Activated T-cell treated with anti-CD3 and anti-CD28 coated beads for 24 hours (primary cell): ENCODE measurements at places on chromosomes 16 and 17.

- no peak for DNase-seq
Observed at GRCh38 chr17:80962356-80963329, 29.0 kb upstream of the CHMP6 start.

DNA sequence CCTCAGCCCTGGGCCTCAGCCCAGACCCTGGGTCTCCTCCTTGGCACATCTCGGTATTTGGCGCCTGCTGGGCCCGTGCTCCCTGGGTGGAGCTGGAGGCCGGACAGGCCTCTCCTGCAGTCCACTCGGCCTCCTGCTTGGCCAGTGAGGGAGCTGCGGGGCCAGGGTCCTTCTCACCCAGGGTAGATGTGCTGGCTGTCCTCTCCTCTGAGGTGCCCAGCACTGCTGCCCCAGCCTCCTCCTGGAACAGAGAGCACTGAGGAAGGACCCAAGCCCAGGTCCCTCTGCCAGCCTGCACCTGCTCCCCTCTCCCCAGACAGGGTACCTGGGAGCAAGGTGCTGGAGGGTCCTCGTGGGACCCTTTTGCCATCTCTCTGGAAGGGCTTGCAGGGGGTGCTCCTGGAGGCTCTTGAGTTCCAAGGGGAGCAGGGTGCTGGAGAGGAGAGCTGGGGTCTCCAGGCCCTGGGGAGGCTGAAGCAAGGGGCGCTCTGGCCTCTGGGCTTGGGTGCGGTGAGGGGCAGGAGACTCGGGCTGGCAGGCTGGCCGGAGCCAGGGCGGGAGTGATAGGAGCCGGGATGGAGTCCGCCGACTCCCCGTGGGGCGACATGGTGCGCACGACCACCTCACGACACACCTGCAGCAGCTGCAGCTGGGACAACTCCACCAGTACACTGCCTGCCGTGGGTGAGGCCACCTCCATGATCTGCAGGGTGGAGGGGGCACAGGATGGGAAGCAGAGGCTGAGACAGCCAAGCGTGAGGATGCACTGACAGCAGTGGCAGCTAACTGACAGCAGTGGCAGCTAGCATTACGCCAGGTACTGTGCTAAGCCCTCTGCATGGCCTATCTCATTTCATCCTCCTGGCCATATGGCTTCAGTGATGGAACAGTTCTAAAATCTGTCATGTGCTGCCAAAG, 17.8 kb downstream of the TSPOAP1 start:
- no peak for DNase-seq

DNA sequence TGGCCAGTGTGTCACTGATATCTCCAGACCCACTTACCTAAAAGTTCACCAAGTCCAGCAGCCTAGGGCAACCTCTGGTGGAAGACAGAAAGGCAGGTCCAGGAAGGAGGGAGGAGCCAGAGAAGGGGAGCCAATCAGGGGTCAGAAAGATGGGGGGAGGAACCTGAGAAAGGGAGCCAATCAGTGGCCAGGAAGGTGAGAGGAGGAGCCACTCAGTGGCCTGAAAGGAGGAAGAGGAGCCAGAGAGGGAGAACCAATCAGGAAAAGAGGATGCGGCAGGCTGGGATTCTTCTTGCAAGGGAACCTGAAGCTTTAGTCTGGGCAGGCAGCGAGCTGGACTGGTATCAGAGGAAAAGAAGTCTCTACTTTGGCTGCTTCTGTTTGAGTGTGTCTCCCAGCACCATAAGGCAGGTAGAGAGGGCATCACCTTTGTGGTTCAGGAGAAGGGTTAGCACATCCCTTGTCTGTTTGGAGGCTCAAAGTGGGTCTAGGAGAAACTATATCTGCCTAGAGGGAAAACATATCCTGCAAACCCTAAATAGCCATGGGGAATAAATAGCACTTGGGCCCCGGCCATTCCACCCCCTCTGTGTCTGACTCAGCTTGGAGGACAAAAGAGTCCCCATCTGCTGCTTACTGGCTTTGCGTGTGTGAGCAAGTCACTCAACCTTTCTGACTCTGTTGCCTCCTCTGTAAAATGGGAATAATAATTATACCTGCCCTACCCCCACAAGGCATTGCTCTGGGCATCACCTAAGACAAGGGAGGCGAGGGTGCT, 43.4 kb upstream of the CRHR1 start:
- DNase-seq, result no peak

GRCh38 chr17:78544881-78545755, 32.1 kb downstream of the DNAH17 start:
- no peak for DNase-seq

DNA sequence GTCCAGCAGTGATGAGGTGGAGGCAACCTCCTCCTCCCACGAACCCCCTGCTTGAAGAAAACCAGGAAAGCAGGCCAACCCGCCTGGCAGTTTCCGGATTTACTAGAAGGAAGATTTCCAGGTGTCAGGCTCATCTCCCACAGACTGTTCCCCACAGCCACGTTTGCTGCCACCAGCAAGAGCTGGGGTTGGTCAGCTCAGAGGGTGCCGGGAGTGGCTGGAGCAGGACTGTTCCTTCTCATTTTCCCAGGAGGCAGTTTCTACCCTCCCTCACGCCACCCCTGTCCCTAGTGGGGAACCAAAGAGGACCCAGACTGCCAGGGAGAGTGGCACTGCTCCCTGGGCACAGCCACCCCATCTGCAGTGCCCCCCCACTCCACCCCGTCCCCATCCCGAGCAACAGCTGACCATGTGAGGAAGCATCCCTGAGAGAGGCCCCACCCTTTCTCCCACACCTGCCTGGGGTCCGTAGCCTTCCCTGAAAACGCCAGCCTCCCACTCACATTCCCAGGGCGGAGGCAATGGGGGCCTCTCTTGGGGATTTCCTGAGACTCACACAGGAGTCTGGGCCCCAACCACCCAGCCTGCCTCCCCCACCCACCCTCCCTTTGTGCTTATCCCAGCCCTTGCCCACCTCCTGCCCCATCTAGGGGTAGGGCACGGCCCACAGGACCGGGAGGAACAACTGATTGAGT, 5.9 kb downstream of the KRT17 start:
- DNase-seq, result no peak

GRCh38 chr17:8154608-8155155, 2.5 kb upstream of the PER1 start:
- DNase-seq, result no peak

DNA sequence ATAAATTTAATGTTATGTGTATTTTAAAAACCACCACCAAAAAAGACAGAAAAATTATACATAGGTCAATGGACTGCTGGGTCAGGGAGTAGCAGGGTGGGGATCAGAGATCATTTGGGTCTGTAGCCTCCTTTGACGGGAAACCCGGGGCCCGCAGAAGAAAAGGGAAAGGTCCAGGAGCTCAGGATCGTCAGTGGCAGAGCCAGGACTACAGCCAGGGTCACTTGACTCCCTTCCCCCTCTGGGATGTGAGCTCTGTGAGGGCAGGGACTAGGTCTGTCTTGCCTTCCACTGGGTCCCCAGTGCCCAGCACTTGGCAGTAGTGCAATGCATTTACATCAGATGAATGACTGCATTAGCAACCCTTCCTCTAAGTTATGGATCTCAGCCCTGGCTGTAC, 62.1 kb downstream of the TOM1L2 start:
- no peak for DNase-seq

DNA sequence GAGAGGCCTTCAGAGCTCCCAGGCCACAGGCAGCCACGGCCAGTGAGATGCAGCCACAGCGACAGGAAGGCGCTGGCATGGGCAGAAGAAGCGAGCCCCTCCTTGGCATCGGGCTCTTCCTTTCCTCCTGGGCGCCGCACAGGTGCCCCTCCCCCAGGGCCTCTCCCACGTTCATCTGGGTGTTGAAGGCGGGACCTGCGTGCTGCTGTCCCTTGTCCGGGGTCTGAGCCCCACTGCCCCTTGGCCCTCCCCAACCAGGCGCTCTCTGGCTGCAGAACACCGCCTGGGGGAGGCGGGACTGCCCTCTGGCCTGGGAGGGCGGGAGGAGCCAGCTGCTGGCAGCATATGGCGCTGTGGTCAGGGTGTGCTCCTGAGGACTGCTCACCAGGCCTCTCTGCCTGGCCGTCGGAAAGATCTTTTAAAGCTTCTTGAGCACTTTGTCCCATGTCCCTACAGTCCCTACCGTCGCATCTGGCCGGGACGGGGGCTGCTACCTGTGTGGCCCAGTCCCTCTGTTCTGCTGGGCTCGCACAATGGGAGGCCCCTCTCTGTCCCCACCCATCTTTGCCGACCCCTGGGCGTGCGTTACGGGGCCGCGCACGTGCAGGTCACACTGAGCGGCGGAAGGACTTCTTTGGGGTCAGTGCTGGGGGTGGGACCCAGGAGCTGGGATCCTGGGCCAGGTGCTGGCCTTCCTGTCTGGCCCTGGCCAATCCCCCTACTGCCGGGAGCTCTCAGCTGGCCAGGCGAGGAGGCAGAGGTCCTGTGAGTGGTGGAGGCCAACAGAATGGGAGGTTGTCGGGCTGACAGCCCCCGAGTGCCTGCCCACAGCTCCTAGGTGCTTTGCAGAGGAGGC, 1.7 kb downstream of the SLC25A10 start:
- no peak for DNase-seq

GRCh38 chr17:82235056-82235774, 6.4 kb downstream of the SLC16A3 start:
- DNase-seq, result no peak

DNA sequence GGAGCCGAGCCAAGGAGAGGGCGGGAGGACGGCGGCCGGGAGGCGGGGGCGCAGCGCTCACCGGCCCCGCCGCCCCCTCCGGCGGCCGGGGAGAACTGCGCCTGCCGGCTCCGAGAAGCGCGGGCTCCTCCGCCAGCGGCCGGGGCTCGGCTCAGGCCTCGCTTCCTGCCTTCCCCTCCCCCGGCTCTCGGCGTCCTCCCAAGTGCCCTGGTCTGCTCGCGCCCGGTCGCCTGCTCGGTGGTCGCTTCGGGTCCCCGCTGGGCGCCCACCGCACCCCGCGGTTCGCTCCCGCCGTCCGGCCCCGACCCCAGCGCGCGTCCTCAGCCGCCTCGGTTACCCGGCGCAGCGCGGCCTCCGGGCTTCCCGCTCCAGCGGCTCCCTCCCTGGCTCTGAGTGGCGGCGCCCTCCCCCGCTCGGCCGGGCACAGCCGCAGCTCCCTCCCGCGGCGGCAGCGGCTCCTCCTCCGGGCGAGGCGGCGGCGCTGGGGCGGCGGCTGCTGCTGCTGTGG, 313 bp downstream of the UBTF start:
- peak; percentile 57 for DNase-seq

GRCh38 chr17:2983255-2983654, 80.2 kb downstream of the OR1D5 start:
- DNase-seq, result no peak

DNA sequence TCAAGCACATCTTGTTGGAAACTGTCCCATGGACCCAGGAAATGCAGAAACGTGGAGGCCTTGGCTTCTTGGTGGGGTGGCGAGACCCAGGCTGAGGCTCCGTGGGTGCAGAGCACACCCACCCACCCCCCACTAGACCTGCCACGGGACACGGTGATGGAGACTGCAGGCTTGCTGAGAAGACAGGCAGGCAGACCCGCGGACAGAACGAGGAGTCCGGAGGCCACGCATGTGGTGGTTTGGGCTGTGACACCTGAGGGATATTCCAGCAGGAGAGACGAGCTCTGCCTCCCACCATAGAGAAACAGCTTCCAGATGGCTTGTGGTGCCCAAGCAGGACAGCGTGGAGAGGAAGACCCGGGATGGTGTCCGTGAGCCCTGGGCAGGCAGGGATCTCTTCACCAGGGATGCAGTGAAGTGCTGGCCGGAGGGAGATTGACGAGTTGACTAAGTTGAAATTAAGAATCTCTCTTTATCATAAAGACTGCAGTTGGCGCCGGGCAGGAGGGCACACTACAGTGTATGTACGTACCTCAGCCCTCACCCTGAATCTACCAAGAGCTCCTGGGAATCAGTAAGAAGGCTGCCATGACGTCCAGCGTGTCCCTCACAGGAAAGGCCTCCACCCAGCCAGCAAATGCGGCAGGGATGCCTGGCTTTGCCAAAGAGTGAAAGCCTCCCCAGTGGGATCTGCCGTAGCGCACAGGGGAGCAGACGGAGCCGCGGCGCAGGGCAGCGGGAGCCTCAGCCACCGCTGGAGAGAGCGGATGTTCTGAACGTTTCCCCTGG, 8.2 kb downstream of the UBE2I start:
- DNase-seq, result no peak

GRCh38 chr17:63934183-63935112, 2.3 kb upstream of the CD79B start:
- no peak for DNase-seq

- peak; percentile 20 for DNase-seq
Observed at GRCh38 chr17:30290696-30291542, 825 bp downstream of the BLMH start.
